ENCODE measurements at places on chromosomes 1 and 21.

GRCh38 chr1:153888533-153888932 lies 34.2 kb downstream of the GATAD2B start:
- H3K4me3 ChIP-seq, result no peak overlapping the region
- H3K4me1 ChIP-seq, result peaks cover 8% of the 10 kb centered on the region
- no peak for DNase-seq
- no peak overlapping the region for H3K27ac ChIP-seq

DNA sequence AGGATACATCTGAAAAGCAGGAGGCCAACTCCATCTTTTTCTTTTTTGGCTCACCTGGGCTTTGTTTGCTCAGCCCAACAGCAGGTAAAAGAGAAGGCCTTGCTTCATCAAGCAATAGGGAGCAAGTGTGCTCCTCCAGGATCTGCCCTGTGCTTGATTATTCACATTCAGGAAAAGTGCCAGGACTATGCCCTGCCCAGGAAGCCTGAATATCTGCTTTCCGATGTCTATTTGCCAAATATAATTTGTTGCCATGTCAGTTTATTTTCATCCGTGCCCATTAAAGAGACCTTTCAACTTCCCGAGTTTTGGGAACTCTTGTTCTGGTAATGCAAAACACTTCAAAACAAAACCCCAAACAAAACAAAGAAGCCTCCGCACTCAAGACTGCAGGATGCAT lies 185.3 kb downstream of the CDC7 start:
- DNase-seq, result peak; percentile 45
- H3K27ac ChIP-seq, result no peak overlapping the region
- H3K4me1 ChIP-seq, result peaks cover 6% of the 10 kb centered on the region
- peaks cover 44% of the 10 kb centered on the region for H3K36me3 ChIP-seq
- H3K27me3 ChIP-seq, result no peaks in the 10 kb centered on the region
- no peak overlapping the region for H3K4me3 ChIP-seq

GRCh38 chr1:42922687-42923366 lies 35.8 kb downstream of the SLC2A1 start:
- no peak overlapping the region for H3K4me3 ChIP-seq
- H3K36me3 ChIP-seq, result peaks cover 31% of the 10 kb centered on the region
- H3K4me1 ChIP-seq, result peaks cover 13% of the 10 kb centered on the region
- peak; percentile 77 for DNase-seq
- no peaks in the 10 kb centered on the region for H3K27me3 ChIP-seq

GRCh38 chr1:116585886-116586285 lies 15.1 kb upstream of the CD58 start:
- no peaks in the 10 kb centered on the region for H3K27me3 ChIP-seq
- peaks cover 6% of the 10 kb centered on the region for H3K36me3 ChIP-seq
- H3K27ac ChIP-seq, result no peak overlapping the region
- peaks cover 9% of the 10 kb centered on the region for H3K4me1 ChIP-seq
- H3K4me3 ChIP-seq, result no peak overlapping the region

DNA sequence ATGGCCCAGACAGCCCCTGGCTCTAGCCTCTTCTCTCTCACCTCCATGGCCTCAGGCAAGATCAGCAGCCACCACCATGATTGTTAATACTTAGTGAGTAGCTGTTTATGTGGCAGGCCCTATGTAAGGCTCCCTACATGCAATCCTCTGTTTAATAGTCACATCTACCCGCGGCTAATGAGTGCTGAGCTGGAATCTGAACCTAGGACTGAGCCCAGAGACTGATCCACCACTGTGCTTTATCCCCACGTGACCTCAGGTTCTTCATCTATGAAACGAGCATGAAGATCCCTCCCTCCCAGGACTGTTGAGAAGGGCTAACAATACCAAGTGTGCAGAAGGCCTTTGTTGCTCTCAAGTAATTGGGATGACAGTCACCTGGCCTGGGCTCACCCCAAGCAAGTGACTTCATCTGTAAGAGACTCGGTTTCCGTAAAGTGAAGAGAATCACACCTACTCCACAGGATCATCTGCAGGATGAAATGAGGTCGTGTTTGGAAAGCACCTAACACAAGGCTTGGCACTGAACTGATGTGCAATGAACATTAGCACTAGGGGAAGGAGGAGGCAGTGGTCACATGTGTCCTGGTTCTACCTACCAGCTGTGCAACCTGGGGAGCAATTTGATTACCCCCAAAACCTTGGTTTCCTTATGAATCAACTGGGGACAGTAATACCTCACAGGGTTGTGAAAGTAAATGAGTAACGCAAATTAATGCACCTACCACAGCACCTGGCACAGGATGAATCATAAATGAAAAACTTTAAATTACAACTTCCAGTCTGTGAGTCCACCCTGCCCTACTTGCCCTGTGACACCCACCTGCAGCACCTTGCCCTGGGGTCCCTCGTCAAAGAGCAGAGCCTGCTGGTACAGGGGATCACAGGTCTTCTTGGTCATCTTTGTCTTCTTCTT lies 37.2 kb downstream of the RIMS3 start:
- no peak for DNase-seq
- no peak overlapping the region for H3K4me3 ChIP-seq

GRCh38 chr1:37482004-37482785 lies 7.8 kb downstream of the ZC3H12A start:
- H3K27me3 ChIP-seq, result no peaks in the 10 kb centered on the region
- peak overlapping the region; percentile 84 for H3K27ac ChIP-seq
- H3K36me3 ChIP-seq, result peaks cover 89% of the 10 kb centered on the region
- peak overlapping the region; percentile 53 for H3K4me3 ChIP-seq

DNA sequence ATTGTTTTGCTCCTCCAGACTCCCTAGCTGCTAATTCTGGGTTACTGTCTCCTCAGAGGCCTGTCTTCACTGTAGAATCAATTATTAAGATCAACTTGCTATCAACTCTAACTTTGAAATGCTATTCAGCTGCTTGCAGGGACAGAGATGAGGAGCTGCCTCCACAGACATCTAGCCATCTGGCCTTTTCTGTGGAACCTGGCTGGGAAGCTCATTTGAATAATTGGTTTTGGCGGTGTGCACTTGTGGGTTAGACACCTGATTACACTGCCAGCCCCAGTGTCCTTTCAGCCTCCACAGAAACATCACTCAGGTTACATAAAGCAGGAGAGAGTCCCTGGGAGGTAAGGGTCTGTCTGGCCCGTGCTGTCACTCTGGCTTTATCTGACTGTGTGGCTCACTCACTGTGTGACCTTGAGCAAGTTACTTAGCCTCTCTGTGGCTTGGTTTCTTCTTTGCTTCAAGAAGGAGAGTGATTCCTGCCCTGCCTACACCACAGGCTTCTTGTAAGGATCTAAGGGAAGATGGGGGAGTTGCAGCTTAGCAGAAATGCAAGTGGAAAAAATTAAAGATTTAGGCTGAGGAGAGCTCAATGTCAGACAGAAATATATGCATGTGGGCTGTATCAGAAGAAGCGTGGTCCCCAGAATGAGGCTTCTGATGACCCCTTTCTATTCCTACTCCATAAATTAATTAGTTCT lies 131.6 kb downstream of the BEND5 start:
- H3K27ac ChIP-seq, result no peak overlapping the region
- H3K36me3 ChIP-seq, result no peaks in the 10 kb centered on the region
- H3K27me3 ChIP-seq, result peaks cover 26% of the 10 kb centered on the region
- H3K4me3 ChIP-seq, result no peak overlapping the region

DNA sequence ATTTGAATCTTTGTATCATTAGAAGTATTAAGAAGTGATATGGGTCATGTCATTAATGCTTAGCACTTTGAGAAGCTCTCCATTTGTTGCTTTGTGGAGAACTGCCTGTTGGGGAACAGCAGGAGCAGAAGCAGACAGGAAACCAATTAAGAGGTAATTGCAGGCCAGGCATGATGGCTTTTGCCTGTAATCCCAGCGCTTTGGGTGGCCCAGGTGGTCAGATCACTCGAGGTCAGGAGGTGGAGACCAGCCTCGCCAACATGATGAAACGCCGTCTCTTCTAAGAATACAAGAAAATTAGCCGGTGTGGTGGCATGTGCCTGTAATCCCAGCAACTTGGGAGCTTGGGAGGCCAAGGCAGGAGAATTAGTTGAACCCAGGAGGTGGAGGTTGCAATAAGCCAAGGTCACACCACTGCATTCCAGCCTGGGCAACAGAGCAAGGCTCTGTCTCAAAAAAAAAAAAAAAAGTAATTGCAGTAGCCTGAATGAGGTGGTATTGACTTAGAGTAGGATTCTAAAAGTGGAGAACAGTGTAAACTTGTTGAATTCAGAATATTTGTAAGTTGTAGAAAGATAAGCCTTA lies 57.8 kb upstream of the FASLG start:
- peaks cover 6% of the 10 kb centered on the region for H3K4me1 ChIP-seq
- peaks cover 51% of the 10 kb centered on the region for H3K36me3 ChIP-seq
- DNase-seq, result no peak
- H3K27ac ChIP-seq, result peak overlapping the region; percentile 30

GRCh38 chr21:15436031-15436430 lies 293.8 kb upstream of the USP25 start:
- DNase-seq, result no peak
- no peaks in the 10 kb centered on the region for H3K36me3 ChIP-seq
- H3K4me1 ChIP-seq, result no peaks in the 10 kb centered on the region
- H3K27me3 ChIP-seq, result no peaks in the 10 kb centered on the region
- no peak overlapping the region for H3K4me3 ChIP-seq

- H3K27me3 ChIP-seq, result no peaks in the 10 kb centered on the region
- no peak for DNase-seq
- no peaks in the 10 kb centered on the region for H3K36me3 ChIP-seq
- no peak overlapping the region for H3K4me3 ChIP-seq
- no peaks in the 10 kb centered on the region for H3K4me1 ChIP-seq
Measured at GRCh38 chr1:239426821-239427475, 40.6 kb downstream of the CHRM3 start.

DNA sequence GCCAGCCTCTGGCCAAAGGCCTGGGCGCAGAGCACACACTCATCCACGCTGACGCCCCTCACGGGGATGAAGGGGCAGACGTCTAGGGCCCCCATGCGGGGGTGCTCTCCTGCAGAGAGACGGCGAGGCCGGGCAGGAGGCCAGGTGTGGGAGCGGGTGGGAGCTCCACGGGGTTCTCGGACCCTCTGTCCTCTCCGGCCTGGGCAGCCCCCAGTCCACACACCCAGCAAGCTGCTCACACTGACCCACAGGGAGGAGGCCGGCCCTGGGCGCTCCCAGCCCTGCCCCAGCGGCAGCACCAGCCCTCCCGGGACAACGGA lies 2.5 kb downstream of the FTCD start:
- H3K4me3 ChIP-seq, result no peak overlapping the region
- no peak for DNase-seq
- H3K27me3 ChIP-seq, result no peaks in the 10 kb centered on the region
- no peak overlapping the region for H3K27ac ChIP-seq
- no peaks in the 10 kb centered on the region for H3K36me3 ChIP-seq

- DNase-seq, result no peak
- no peaks in the 10 kb centered on the region for H3K27me3 ChIP-seq
- H3K4me1 ChIP-seq, result peaks cover 18% of the 10 kb centered on the region
- no peak overlapping the region for H3K27ac ChIP-seq
- no peak overlapping the region for H3K4me3 ChIP-seq
Measured at GRCh38 chr1:13702425-13703127, 2.6 kb downstream of the PRDM2 start.

DNA sequence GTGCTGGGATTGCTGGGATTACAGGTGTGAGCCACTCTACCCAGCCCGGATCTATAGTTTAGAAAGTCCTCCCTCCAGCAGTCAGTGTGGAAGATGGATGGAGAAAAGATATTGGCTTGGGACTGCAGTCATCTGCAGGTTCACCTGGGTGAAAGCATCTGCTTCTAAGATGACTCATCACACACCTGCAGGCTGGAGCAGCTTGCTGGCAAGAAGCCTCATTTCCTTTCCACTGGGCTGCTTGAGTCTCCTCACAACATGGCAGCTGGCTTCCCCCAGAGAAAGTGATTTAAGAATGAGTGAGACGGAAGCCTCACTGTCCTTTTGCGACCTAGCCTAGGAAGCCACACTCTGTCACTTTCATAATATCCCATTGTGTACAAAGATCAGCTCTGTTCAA lies 50.0 kb downstream of the FOXO6 start:
- no peak overlapping the region for H3K4me3 ChIP-seq
- H3K27me3 ChIP-seq, result peaks cover 38% of the 10 kb centered on the region
- H3K27ac ChIP-seq, result no peak overlapping the region
- H3K36me3 ChIP-seq, result no peaks in the 10 kb centered on the region
- peak; percentile 44 for DNase-seq

DNA sequence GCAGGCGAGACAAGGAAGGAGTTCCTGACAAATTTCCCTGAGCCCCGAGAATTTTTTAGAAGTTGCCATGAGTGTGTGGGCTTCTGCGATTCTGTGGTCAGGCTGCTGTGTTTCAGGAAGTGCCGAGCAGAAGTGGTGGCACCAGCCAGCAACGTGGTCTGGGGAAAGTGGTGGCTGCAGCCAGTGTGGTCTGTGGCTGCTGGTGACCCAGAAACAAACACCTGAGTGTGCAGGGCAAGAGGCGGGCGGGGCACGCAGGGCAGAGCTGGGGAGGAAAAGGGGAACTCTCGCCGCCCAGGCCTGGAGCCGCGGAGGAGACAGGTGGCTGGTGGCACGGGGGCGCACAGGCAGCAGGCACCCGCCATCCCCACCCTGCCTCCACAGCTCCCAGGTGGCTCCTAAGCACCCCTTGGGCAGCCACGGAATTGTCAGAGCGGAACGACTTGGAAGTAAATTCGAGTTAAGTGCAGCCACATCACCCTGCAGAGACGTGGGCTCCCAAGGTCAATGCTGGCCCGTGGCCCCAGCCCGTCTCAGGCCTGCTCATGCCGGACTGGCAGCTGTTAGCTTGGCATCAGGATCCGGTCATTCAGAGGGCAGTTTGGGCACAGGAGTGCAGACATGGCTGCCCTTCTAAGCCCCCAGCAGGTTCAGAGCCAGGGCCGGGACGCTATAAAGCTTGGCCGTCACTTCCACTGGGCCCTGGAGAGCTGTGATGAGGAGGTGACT lies 25.1 kb downstream of the PRDM16 start:
- H3K27me3 ChIP-seq, result no peaks in the 10 kb centered on the region
- H3K27ac ChIP-seq, result no peak overlapping the region
- no peak overlapping the region for H3K4me3 ChIP-seq
- H3K4me1 ChIP-seq, result no peaks in the 10 kb centered on the region
- no peak for DNase-seq

GRCh38 chr1:56806804-56807203 lies 12.4 kb downstream of the FYB2 start:
- H3K4me1 ChIP-seq, result no peaks in the 10 kb centered on the region
- H3K4me3 ChIP-seq, result no peak overlapping the region
- H3K27me3 ChIP-seq, result peaks cover 15% of the 10 kb centered on the region
- H3K36me3 ChIP-seq, result no peaks in the 10 kb centered on the region

- no peak overlapping the region for H3K4me3 ChIP-seq
- no peaks in the 10 kb centered on the region for H3K36me3 ChIP-seq
- H3K4me1 ChIP-seq, result no peaks in the 10 kb centered on the region
- H3K27ac ChIP-seq, result no peak overlapping the region
Measured at GRCh38 chr1:217180443-217180842, 450.4 kb downstream of the GPATCH2 start.

GRCh38 chr1:89041119-89041641 lies 18.5 kb upstream of the GBP3 start:
- H3K27me3 ChIP-seq, result no peaks in the 10 kb centered on the region
- peaks cover 11% of the 10 kb centered on the region for H3K4me1 ChIP-seq
- DNase-seq, result peak; percentile 60
- no peaks in the 10 kb centered on the region for H3K36me3 ChIP-seq

- no peak for DNase-seq
- H3K36me3 ChIP-seq, result no peaks in the 10 kb centered on the region
- H3K4me3 ChIP-seq, result no peak overlapping the region
- peaks cover 52% of the 10 kb centered on the region for H3K27me3 ChIP-seq
- peaks cover 6% of the 10 kb centered on the region for H3K4me1 ChIP-seq
Measured at GRCh38 chr1:207497941-207498340, 2.0 kb downstream of the CR1 start.

Data from MCF 10A (cell line).